Activated CD4-positive, alpha-beta T cell treated with anti-CD3 and anti-CD28 coated beads for 1 hour (primary cell): ENCODE measurements at places on chromosomes 3 and 15.
A peak's percentile ranks its signal among the peaks of the same experiment; 100 is the strongest.

GRCh38 chr15:56428821-56429458 is 36.0 kb downstream of the MNS1 start:
- DNase-seq: no peak

DNA sequence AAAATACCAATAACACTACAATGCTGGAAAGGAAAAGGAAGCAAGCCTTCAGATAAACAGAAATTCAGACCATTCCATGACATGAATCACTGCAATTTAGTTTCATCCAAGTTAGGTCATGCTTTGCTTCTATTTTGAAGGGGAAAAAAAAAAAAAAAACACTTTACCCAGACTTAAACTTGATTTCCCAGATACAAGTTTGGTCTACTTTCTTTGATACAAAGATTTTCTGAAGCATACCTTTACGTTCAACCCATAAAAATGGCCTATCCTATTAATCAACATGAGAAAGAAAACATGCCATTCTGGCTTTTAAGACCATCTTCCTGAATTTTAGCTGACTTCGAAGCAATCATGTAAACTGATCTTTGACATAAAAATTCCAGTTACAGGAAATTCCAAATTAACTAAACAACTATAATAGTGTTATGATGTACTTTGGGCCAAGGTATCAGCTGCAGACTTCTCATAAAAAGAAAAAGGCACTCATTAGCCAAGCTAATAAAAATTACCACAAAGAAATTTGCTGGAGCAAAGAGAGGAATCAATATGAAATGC is 12.6 kb downstream of the OSBPL10 start:
- DNase-seq: no peak

DNA sequence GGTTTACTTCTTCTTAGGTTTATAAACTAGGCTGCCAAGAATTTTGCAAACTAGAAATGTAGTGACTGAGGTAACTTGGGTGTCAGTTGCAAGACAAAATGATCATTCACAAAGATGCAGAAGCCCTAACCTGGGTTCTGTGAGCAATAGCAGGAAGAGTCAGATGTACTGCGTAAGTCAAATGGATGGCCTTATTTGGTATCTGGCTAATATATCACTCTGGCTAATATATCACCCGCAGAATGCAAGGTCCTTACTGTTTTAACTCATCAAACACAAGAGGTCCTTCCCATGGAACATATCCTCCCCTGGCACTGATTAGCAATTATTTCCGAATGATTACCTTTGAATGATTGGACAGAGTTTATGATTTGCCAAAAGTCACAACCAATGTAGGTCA is 37.4 kb downstream of the RBMS3 start:
- no peak for DNase-seq

DNA sequence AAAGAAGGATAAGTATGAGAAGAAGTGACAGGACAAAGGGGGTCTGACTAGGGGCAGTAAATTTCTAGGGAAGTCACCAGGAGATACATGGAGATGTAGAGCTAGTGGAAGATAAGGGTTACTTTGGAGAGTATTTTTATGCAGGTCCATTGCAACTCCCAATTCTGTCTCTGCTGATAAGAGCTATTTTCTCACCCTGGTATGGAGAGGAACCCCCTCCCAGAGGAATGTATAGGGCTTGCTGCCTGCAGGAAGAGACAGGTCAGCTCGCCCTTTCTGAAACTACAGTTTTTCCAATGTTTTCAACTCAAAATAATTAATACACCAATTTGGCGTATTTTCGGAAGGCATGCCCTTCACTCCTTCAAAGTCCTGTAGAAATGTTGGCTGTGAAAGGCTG is 11.4 kb upstream of the CORO2B start:
- DNase-seq: no peak

GRCh38 chr15:101246391-101246790 is 5.5 kb downstream of the CHSY1 start:
- no peak for DNase-seq

- no peak for DNase-seq
These were observed 44.5 kb downstream of the OXSM start for GRCh38 chr3:25834346-25834745.

- no peak for DNase-seq
These were observed 262.8 kb downstream of the RORA start for GRCh38 chr15:60966316-60966715.

GRCh38 chr3:29065211-29065785 is 215.6 kb upstream of the RBMS3 start:
- no peak for DNase-seq

DNA sequence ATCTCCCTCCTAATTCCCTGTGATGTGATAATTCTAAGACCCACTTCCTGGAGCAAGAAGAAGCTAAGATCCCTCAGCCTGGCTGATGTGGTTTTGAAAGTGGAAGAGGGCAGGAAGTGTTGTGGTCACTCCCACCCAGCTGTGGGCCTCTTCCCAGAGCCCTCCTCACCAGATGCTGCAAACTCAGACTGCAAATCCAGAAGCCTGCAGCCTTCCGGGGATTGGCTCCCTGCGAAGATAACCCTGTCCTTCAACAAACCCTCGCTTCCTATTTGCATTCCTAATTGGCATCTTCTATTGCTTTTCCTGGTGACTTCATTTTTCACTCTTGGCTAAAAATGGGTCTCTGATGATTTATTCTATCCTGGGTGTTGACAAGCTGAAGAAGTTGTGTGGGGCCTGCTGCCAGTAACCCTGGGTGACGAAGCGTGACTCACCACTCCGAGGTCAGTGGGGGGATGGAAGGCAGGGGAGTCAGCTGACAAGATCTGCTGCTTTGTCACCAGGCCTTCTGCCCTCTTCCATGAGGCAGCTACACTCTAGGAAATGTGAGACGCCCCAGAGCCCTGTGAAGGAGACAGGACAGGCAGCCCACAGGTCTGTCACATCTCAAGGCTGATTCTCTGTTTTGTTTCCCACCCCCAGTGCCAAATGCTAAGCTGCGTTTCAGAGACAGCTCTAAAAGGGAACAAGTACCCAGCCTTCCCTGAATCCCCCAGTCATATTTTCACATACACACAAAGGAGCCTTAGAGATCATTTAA is 99.7 kb upstream of the LIPC start:
- peak; percentile 74 for DNase-seq

DNA sequence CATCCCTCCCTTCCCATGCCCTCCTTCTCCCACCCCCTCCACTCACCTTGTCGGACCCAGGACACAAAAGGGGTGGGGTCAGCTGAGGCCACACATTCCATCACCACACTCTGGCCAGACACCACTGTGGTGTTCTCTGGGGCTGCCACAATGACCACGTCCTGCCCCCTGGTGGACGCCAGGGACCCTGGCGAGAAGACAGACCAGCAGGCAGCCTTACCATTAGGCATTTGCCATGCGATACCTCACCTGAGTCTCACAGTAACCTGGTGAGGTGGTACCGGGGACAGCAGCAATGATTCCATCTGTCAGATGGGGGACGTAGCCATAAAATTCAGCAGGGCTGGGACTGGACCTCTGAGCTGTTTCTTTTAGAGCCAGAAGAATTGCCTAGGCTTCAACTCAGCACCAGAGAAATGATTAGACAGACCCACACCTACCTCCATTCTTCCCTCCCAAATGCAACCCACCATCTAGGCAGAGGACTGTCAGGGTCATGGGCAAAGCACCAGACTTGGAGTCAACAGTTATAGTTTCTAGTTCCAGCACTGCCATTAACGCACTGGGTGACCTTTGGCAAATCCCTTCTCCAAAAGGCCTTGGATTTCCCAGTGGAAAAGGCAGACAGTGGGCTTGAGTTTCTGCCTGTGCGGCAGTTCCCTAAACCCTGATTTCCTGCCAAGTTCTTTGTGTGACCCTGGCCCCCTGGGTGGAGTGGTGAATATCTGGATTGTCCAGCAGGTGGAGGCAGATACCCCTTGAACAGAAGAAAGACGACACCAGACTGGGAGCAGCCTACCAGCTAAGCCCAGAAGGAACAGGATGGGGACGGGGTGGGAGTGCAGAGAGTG is 21.8 kb downstream of the IGDCC4 start:
- DNase-seq: peak; percentile 17

DNA sequence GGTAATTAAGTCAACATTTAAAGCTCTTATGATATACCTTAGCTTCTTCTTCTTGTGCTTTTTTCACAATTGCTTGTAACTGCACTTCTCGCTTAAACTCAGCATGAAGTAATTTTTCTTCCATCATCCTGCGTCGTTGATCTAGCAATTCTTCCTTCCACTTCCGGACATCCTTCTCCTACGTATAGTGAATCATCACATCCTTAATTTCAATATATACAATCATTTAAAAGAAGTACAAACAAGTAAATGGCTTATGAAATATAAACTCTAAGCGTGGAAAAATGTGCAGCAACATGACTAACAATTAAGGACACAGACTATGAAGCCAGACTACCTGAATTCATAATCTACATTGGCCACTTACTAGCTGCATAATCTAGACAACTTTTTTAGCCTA is 151.4 kb downstream of the SCAPER start:
- no peak for DNase-seq

DNA sequence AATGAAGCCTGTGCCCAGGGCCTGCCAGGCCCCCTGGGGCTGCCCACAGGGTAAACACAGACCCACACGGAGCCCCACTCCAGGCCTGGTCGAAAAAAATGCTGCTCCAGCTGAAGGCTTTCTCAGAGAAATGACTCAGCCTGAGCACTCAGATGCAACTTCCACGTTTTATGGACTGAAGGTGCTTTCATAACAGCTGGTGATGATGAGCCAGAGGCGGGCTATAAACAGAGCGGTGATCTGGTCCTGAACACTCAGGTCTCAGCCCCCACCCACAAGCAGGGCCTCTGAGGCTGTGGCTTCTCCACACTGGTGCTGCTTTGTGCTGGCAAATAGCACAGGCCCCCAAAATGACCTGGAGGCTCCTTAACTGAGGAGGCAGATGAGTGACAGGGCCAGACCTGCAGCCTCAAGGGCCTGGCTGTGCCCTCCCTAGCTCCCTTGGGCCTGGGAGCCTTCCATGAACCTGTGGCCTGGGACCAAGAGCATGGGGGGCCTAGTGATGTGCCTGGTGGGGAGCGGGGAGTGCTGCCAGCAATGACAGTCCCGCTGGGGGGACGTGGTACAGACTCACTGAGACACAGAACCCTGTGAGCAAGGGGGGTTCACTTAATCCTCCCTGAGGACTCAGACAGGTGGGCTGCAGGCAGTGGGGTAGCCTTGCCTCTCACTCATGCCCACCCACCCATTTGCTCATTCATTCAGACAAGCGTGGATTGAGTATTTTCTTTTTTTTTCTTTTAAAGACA is 23.0 kb upstream of the FURIN start:
- no peak for DNase-seq

DNA sequence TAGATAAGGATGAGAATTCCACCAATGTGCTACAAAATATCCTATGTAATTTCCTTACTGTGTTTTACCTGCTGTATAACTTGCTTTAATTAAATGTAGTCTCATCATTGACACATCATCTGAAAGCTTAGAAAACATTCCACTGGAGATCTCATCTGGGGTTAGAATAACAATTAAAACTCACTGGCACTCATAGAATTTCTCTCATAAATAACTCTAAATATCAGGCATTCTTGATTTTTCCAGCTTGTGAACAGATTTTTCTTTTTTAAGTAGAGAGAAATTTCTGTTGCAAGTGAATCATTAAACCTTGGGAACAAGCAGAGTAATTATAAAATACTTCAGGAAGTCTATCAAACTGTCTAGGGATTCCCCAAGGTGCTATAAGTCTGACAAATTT is 843.8 kb downstream of the NAALADL2 start:
- no peak for DNase-seq

DNA sequence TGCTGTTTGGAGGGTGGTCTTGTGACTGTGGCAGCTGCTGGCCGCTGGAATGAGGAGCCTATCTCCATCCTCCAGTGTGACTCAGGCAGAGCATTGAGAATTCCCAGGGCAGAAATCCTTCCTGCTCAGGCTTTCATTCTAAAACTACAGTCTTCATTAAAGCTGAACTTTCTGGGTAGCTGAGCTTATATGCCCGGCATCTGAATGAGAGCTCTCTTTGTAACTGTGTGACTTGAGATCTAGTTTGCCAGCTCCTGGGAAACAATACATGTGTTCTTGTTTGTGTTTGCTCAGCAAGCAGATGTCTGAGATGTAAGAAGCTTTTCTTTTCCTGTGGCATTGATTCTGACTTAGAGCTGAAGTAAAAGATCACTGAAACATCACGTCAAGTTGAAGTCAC is 22.4 kb downstream of the RLBP1 start:
- no peak for DNase-seq

DNA sequence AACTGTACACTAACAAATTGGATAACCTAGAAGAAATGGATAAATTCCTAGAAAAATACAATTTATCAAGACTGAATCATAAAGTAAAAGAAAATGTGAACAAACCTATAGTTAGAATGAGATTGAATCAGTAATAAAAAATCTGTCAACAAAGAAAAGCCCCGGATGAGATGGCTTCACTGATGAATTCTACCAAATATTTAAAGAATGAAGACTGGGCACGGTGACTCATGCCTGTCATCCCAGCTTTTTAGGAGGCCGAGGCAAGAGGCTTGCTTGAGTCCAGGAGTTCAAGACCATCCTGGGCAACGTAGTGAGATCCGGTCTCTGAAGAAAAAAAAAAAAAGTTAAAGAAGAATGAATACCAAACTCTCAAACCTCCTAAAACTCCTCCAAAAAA is 17.7 kb upstream of the AP4E1 start:
- DNase-seq: no peak

GRCh38 chr3:12719984-12720898 is 38.8 kb downstream of the TMEM40 start:
- DNase-seq: peak; percentile 51
